ENCODE measurements at places on chromosomes 3 and 15.

GRCh38 chr3:182637350-182638110 is 155.8 kb upstream of the ATP11B start:
- DNase-seq, result no peak

DNA sequence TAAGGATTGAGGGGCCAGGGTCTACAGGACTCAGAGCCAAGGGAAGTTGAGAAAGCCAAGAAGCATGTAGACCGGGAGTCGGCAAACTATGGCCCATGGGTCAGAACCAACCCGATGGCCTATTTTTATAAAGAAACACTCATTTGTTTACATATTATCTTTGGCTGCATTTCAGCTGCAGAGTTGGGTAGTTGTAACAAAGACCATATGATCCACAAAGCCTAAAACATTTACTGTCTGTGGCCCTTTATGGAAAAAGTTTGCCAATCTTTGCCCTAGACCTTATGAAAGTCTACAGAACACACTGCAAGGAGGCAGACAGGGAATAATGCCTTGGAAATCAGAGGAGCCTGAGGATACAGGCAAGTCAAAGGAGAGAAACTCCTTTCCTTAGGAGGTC is 63.2 kb upstream of the MNS1 start:
- no peak for DNase-seq

DNA sequence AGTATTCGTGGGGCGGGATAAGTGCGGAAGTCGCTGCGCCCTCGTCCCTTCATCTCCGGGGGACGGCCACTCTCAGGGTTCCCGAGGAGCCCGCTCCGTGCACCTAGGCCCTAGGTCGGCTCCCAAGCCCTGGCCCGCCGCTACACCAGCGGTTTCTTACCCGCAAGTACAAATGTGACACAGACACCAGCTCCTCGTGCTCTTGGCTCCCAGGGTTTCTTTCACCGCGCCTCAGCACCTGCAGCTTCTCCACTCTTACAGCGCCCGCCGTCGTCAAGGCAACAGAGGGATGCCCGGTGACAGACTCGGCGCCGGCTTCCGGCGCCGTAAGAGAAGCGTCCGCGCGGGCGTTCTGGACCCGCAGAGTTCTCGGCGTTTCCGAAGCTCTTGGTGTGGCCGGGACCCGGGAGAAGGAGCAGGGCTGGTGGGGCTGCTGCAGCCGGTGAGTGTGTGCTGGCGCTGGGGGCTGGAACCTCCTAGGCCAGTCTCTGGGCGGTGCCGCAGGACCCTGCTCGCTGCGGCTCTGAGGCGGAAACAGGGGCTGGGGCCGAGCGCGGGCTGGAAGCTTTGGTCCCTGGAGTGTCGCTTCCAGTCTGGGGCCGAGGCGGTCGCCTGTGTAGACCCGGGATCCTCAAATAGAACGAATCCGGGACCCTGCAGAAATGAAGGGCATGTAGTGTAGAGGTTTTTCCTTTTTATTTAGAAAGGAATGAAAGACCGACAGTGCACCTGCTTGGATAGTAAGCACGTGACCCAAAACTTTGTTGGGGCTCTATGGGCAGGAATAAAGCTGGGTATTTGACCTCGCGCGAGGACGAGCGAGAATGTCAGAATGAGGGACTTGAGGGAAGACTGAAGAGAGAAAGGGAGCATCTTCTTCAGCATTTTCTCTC is 155.4 kb upstream of the GOLGA6L4 start:
- DNase-seq, result peak; percentile 5

DNA sequence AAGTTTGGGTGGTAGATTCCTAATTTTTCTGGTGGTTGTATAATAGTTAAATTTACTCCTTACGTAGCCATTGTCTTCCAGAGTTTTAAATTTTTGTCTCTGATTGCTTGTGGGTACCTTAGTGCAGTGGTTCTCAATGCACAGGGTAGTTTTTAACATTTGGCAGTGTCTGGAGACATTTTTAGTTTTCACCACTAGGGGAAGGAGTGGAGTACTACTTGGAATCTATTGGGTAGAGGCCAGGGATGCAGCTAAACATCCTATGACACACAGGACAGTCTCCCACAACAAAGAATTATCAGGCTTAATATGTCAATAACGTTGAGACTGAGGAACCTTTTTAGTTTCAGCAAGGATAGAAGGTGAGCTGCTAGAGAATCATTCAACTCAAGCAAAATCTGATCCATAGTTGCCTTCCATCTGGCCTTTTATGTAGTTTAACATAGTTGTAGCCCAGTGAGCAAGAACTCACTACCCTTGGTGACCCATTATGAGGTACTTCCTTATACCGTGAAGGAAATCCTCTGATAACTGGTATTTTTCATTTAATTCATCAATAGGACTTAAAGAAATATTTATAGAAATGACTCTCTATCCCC is 8.6 kb upstream of the STX19 start:
- DNase-seq, result no peak

DNA sequence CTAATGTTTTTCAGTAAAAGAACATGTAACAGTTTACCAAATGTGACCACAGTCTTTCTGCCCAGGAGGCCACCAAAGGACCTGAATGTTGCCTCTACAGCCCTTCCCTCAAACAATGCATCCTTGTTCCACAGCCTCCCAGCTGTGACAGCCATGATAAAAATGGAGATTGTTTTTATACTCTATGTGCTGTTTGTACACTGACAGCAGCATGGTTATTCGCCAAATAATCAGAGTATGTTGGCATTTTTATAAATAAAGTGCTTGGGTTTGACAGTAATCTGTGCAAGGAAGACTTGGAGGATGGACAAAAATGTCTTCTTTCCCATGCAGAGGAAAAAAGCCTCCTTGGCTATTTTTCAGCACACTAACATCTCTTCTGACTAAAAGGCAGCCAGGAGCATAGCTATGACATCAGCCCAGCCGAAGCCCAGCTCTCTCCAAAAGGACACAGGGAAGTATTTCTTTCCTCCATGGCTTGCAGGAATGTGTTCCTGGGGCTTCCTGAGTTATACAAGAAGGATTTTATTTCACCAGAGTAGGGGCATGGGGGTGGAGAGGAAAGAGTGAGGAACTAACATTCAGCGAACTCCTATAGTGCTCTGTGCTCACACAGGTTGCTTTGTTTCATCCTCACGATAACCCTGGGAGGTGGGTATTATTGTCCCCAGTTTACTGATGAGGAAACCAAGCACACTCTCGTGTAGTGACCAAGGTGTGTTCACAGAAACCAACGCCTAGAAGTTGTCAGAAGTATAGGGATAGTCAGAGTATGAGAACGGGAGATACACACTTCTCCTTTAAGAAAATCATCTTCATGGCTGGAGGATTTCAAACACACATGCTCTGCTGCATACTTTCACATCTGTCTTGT is 339.7 kb downstream of the MECOM start:
- no peak for DNase-seq

GRCh38 chr3:45756055-45756454 is 40.3 kb downstream of the SLC6A20 start:
- DNase-seq, result no peak

GRCh38 chr3:195715583-195716266 is 5.1 kb upstream of the MUC20 start:
- DNase-seq, result no peak

GRCh38 chr3:133248389-133248788 is 151.5 kb upstream of the BFSP2 start:
- no peak for DNase-seq

GRCh38 chr3:191026746-191027145 is 164.3 kb upstream of the GMNC start:
- DNase-seq, result no peak

GRCh38 chr3:150797155-150797554 is 34.2 kb upstream of the SIAH2 start:
- DNase-seq, result no peak

- DNase-seq, result no peak
These were observed 8.0 kb downstream of the CHD2 start for GRCh38 chr15:92907896-92908712.

GRCh38 chr3:168933614-168934013 is 729.9 kb downstream of the MECOM start:
- no peak for DNase-seq

DNA sequence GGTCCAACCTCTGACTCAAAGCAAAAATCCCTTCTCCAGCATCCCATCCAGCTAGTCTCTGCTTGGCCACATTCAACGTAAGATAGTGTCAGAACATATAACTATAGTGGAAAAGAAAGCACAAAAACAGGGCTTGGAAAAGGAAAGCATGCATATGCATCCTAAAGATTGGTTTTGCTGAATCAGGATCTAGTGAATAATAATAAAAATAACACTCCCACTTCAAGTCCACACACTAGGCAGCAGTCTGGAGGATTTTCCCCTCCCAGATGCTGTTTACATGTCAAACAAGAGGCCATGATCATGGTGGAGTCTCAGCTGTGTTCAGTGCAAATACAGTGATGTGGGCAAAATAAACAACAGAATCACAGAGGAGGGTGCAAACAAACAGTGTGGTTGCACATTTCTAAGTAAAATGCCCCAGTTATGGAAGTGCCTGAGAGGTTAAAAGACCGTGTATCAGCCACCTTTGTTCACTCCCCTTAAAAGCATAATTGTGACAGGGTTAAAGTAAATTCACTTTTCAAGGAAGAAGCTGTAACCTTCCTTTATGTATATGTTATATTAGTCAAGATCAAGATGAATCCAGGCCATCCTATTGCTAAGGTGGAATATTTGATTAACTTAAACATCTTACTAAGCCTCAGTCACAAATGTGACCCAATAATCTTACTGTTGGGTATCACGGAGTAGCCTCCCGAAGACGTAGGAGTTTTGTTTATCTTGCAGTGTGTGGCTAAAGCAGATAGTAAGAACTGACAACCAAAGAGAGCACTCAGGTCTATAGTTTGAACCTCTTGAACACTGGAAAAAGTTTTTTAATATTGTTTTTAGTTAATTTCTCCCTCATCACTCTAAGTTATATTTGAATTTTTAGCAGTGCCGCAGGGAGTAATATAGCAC is 424.5 kb downstream of the SOX2 start:
- DNase-seq, result no peak

GRCh38 chr15:89556413-89557262 is 18.6 kb upstream of the TICRR start:
- peak; percentile 24 for DNase-seq

DNA sequence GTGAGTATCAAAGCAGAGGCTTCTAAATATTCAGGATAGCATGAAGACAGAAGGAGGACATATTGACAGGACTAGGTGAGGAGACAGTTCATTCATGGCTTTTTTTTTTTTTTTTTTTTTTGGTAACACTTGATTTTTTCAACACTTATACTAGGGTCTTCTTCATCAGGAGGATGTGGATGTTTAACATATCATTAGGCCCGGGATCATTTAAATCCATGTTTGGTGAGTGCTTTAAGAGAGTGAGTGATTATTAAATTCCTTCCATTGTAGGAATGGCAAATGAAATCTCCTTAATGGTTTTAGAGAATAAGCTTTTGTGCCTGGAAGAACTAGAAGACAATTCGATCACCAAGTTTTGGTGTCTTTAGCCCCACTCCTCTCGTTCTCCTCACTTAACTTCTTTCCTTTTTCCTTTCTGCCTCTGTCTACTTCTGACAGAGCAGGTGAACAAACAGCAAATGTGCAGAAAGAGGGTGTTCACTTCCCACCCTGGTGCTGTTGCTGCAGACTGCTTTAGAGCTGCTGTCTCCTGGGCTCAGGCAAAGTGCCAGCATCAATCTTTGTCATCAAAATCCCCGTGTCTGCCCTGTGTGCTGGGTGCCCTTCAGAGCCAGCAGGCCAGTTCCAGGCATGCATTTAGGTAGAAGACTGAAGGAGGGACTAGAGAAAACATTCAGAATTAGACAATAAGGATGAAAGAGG is 35.6 kb upstream of the RAB11A start:
- peak; percentile 8 for DNase-seq

Measured in stimulated activated naive CD4-positive, alpha-beta T cell (primary cell).